ENCODE measurements at places on chromosomes 2 and 18.

DNA sequence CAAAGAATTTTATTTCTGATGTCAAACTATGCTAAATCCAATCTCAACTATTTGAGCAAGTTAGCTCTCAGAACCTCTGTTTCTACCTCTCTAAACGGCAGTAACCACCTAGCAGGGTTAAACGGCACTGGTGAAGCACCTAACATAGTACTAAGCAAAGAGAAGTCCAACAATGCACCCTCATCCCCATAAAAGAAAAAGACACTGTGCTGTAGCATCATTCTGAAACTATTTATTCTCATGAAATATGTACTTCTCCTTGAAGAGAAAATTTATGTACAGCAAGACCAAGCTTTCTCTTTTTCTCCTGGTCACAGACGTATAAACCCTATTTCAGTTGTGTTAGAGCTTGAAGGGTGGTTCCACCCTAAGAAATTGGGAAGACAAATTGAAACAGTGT, 4.8 kb downstream of the MEX3C start:
- DNase-seq, result no peak

DNA sequence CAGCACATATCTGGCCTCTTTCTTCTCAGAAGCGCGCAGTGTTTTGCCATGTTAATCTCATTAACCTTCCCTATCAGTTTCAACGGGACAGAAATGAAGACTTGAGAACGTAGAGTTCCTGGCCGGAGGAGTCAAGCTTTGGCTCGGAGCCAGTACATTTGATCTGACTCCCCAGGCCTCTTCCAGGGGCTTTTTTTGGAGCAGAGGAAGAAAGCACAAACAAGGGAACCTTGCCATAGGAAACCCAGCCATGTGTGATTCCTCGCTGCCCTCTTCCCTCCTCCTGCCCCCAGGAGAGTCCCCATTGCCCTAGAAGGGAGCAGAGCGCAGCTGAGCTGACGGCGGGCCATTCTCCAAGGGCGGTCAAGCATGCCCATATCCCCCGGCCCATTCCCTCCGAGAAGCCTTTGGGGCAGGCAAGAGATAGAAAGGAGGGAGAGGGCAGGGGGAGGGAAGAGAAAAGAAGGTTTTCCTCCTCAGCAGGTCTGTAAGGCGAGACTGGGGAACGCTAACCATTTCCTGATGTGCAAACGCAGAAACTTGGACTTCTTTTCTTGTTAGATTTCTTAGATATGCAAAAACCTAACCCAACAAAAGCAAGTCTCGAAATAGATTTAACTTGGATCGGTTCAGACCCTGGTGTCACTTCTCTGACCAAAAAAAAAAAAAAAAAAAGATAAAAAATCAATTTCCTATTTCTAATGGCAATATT, 63.7 kb upstream of the POU3F3 start:
- no peak for DNase-seq

DNA sequence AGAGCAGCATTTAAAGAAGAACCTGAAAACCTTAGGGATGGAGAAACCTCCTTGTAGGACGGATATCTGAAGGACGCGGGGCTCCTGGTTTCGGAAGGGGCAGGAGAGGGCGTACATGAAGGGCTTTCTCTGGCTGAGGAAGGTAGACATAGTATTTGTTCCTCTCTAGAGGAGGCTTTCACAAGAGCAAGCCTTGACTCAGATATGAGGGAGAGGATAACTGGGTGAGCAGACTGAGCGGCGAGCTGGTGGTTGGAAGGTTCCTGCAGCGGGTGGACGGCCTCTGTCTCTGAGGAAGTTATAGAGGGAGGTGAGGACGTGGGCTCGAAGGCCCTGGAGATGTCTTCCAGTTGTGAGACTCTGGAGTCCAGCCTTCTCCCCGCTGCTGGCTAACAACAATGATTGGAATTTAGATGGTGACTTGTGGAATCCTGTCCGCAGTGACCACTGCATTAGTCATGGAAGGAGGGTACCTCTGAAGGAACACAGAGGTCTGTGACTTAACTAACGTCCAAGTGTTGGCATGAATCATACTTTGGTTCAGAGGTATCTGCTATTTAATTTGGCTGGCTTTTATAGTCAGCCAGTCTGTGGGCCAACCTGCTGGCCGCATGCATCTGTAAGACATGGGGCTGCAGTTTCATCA, 80.9 kb downstream of the ASAP2 start:
- DNase-seq, result no peak

- DNase-seq, result no peak
Observed at GRCh38 chr18:14944838-14945237, 196.9 kb downstream of the ANKRD30B start.

DNA sequence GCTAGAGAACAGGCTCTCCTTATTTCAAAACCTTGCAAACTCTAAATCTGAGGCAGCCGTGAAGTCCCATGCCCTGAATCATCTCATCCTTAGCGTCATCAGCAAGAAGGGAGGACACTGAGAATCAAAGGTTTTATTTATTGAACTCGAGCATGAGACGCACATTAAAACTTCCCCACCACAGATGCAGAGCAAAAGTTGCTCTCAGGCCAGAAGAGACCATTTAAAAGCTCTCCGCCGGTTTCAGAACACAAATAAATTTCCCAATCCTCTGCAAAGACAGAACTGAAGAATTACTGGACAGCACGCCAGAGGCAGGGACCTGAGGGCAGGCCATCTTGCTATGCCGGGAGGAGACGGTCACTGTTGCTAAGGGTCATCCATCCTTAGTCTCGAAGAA, 1.3 kb downstream of the AMMECR1L start:
- no peak for DNase-seq

GRCh38 chr2:12389344-12390045, 327.2 kb upstream of the TRIB2 start:
- DNase-seq, result no peak

GRCh38 chr2:1791685-1792435, 47.5 kb upstream of the PXDN start:
- DNase-seq, result no peak

GRCh38 chr18:76808561-76808960, 13.8 kb upstream of the ZNF236 start:
- DNase-seq, result no peak

DNA sequence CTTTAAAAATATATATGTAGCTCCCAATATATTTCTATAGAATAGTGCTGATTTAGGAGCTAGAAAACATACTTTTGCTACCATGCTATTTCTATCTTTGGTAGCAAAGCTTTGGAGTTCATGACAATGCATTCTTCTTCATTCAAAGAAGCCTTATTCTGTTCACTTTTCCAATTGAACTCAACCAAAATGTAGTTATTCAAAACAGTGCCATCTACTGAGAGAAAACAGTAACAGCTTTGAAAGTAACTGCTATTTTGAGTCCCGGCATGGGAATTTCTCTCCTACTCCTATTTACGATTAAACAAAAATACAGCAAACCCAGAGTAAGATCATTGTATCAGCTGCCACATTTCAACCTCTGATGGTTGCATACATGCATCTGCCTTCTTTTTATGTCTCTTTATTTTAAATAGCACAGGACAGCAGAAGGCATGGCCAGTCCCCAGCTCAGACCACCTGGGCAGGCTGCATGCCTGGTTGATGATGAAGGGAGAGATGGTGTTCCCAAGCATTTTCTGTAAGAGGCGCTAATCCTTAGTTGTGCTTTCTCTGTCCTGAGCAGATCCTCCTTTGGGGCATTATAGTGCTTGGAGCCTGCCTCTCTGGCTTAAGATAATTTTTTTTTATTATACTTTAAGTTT, 69.7 kb upstream of the SULT1C3 start:
- DNase-seq, result no peak

Data from naive B cell (primary cell).